GOT3 (cell line): ENCODE measurements at places on chromosomes 4 and X.

DNA sequence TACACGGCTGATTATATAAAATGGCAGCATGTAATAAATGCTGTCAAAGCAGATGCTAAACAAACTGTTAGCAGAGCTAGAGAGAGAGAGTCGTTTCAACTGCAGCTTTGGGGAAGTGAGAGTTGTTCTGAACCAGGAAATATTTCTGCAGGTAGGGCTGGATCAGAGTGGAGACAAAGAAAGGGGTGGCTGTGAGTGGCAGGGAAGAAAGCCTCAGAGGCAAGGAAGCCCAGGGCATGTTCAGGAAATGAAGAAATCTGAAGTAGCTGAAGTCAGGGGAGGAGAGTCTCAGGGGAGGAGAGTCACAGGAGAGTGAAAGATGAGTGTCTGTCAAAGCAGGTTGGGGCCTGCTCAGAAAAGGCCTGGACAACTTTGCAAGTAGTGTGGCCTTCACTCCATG lies 48.4 kb upstream of the RPS6KA3 start:
- no peak for DNase-seq

- DNase-seq: no peak
Observed at GRCh38 chr4:128538111-128538882, 250.7 kb upstream of the PGRMC2 start.

DNA sequence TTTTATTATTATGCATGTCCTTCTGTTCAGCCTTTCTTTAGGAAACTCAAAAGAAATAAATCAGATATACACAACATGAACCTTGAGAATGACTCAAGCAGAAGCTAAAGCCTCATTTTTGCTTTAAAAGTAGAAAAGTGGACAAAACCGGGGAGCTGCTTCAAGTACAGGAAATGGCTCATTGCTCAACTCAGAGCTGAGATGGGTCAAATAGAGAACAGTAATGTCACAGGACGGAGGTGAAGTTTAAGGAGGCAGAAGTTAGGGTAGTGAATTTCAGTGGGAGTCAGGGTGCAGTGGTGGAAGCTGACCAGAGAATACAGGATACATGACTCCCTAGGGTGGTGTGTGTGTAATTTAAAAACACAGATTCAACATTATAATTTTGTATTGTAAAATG lies 22.2 kb downstream of the PHKA2 start:
- no peak for DNase-seq

GRCh38 chr4:86741846-86742245 lies 107.3 kb downstream of the SLC10A6 start:
- DNase-seq: no peak

DNA sequence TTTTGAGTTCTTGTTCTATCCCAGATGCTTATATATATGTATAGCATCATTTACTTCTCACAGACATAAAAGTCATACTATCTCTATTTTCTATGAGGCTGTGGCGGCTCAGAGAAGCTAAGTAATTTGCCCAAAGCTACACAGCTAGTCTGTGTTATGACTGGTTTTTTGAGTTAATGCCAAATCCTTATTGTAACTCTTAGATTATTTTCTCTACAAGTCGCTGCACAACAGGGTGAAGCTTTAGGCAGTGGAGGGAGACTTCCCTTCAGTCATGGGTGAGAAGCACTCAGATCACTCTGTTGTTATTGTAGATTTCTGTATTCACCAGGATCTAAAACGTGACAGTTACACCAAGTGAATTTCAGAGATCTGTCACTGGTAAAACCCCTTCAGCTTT lies 48.1 kb downstream of the WWC2 start:
- DNase-seq: no peak

DNA sequence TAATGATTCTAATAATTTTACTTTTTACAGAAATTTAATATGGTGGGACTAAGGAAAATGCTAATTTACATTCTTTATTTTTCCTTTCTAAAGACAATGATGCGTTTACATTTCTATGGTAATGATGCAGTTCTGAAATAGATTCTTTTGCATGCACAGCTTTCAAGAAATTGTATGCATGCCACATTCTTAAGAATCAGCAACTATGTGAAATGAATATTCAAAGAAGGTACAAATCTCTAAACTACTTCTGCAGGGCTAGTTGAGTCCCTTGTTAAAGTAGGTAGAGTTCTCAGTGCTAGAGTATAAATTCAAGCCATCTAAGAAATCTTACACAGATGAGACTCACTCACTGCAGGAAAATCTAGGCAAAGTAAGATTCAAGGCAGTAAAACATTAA lies 24.5 kb upstream of the GRID2 start:
- DNase-seq: no peak
